Stimulated activated CD8-positive, alpha-beta memory T cell treated with anti-CD3 and anti-CD28 coated beads, Interleukin-15, amount 100 ng/mL, for 4 hours (primary cell): ENCODE measurements at places on chromosomes 1 and 21.

GRCh38 chr1:201324306-201324705, 41.0 kb downstream of the PKP1 start:
- no peak for DNase-seq

- no peak for DNase-seq
These were observed 149.3 kb upstream of the TNR start for GRCh38 chr1:175892686-175893085.

DNA sequence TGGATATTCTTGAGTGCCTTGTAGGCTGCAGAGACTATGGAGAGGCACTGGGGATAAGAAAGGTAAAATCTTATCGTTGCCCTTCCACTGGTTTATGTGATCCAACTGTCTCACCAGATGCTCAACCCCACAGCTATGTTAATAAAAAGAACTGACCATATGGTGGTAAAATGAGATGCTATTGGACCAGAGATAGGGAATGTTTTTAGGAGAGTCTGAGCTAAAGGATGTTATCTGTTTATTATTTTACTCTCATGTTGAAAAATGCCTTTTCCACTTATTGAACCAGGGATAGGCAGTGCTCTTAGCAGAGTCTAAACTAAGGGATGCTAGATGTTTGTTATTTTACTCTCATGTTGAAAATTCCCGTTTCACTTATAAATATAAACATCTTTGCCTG, 172.8 kb upstream of the GREM2 start:
- DNase-seq: no peak

- no peak for DNase-seq
These were observed 154.9 kb downstream of the CRB1 start for GRCh38 chr1:197422993-197423392.

DNA sequence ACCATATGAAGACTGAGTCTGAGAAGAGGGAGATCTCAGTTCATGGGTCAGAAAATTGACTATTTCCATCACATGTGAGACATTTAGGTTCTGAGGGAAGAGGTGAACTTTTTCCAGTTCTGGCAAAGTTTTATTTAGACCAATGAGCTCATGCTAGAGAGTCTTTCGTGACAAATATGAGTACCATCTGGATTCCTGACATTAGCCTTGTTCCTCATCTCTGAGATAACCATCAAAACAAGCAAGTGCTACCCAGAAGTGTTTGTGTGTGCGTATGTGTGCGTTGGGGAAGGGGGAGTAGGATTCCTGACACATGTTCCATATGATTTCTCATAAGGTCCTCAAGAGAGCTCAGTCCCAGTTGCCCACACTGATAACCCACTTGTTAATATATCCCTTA, 120.6 kb downstream of the FASLG start:
- DNase-seq: no peak

DNA sequence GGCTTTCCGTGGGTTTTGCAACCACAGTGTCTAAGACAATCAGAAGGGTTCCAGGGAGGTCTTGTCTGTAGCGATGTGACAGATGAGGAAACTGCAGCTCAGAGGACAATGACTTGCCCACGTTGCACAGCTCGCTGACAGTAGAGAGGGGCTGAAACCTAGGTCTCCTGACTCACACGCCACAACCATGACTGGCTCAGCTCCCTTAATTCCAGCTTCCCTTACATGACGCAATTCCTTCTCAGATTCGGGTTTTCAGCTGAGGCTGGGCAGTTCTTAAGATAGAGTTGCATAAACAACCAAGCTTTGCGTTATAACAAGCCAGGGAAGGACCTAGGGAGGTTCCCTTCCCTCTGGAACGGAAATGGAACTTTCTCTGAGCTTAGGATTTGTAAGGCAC, 36.3 kb downstream of the DHCR24 start:
- DNase-seq: no peak

DNA sequence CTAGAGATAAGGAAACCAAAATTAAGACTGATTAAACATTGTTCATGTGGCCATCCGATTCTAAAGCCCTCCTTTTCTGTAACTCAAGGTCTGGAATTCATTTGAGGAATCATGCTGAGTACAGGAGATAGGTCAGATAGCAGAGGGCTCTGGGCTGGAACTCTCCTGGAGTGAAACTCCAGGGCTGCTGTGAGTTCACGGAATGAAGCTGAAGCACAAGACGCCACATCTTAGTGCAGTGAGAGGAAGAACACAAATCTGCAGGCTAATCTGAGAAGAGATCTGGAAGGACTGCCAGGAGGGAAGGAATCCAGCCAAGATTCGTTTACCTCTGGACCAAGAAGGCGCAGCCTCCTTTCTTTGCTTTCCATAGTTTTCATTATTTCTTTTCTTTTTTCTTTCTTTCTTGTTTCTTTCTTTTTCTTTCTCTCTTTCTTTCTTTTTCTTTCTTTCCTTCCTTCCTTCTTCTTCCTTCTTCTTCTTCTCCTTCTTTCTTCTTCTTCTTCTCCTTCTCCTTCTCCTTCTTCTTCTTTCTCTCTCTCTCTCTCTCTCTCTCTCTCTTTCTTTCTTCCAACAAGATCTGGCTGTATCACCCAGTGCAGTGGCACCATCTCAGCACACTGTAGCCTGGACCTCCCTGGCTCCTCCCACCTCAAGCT, 74.8 kb upstream of the ATP1B1 start:
- no peak for DNase-seq

DNA sequence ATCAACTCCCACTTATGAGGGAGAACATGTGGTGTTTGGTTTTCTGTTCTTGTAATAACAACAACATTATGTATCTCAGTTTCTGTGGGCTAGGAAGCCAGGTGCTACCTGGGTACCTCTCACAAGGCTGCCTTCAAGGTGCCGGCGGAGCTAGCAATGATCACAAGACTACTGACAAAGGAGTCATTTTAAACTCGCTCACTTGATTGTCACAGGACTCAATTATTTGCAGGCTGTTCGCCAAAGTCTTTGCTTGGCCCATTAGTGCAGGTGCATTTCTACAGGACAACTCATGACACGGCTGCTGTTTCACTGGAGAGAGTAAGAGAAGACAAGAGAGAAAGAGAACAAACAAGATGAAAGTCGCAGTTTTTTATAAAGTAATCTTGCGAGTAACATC, 1237.4 kb upstream of the TMPRSS15 start:
- DNase-seq: no peak

DNA sequence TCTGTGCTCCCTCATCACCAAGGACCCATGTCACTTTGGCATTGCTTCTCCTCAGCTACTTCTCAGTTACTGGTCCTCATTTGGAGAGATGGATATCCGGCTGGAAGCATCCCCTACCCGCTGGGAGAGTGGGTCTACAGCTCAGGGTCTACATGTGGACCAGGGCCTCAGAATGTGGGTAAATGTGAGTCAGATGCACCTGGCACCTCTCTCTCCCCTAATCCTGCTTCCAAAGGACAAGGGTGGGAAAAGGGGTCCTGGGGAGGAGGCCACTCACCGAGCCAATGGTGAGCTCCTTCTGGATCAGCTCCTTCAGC, 908 bp downstream of the S100A6 start:
- no peak for DNase-seq

DNA sequence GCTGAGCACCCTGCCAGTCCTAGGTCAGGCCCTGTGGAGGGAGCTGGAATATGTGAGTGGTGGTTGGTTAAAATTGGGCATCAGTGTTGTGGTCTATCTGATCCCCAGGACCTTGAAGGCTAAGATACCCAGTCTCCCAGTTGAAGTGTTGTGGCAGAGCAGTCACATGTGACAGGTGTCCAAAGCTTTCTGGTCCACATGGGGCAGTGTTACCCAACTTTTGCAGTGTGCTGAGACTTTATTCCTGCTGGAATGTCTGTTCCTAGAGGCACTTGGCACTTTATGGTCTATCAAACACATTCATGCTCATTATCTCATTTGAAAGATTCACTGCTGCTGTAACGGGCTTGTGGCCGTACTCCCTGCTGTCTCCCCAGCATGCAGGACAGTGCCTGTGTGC, 21.0 kb upstream of the LORICRIN start:
- DNase-seq: no peak

- no peak for DNase-seq
These were observed 101.1 kb downstream of the CDC7 start for GRCh38 chr1:91601554-91602376.

DNA sequence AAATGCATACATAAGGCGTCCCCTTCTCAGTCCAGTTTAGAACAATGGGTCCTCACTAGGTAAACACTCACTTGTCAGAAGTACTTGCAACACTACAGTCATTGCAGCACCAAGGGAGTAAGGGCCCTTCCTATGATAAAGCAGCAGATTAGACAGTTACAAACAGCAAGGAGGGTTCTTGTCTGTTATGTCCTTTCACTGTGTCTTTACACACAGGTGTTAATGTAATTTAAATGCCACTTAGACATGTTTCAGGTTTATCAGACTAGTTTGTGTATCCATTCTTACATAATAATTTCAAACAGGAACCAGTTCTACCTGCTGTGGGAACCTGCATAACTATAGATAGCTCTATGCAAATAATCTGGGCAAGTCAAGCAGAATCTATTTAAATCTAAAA, 105.6 kb upstream of the USH2A start:
- DNase-seq: no peak

- no peak for DNase-seq
These were observed 29.8 kb downstream of the WDR3 start for GRCh38 chr1:117959364-117959763.

- DNase-seq: no peak
These were observed 278.0 kb downstream of the RGS7 start for GRCh38 chr1:241079047-241079446.

GRCh38 chr1:150210706-150211105, 25.2 kb downstream of the ANP32E start:
- no peak for DNase-seq

DNA sequence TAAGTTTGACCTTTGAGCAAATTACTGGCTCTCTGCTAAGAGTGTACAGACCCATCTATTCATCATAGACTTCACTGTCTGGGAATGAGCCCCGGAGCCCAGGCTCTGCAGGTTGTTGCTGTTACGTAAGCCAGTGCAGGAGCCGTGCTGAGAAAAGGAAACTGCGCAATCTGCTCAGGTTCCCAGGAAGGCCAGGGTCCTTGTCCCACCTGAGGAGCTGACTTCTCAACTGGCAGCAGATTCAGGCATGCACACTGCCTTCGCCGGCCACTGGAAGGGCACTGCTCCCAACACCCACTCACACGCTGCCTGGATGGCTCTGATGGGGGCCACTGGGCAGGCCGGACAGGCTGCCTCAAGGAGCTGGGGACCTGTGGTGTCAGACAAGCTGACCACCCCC, 19.5 kb downstream of the RCAN1 start:
- DNase-seq: no peak

- DNase-seq: no peak
These were observed 2.5 kb downstream of the LBR start for GRCh38 chr1:225425201-225425786.

GRCh38 chr21:45976701-45977311, 4.8 kb upstream of the COL6A1 start:
- DNase-seq: no peak

- DNase-seq: no peak
These were observed 16.2 kb upstream of the POFUT2 start for GRCh38 chr21:45303751-45304475.

- no peak for DNase-seq
These were observed 7.3 kb downstream of the KRTAP10-1 start for GRCh38 chr21:44532712-44533111.

GRCh38 chr1:47262787-47263413, 30.9 kb upstream of the TAL1 start:
- DNase-seq: no peak

DNA sequence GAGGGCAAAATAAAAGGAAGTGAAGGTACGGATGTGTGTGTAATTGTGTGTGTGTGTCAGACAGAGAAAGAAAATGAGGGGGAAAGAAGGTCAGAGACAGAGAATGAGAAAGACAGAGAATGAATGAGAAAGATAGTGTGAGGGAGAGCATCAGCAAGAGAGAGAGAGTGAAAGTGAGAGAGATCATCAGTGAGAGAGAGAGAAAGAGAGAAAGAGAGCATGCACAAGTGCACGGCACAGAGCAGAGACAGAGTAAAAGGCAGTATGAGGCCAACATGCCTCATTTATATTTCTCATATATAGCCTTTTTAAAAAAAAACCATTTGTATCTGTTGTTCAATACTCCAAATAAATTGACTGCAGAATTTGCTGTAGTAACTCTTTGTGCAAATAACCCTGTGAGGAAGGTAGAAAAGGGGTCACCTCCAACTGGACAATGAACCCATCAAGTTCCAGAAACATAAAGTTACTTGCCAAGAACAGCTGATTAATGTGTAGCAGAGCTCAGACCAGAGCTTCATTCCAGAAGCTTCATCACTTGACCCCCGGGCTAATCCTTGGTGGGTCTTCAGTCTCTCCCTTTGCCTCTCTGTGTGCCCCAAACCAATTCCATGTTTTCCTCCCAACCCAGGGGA, 1.2 kb downstream of the HSD3B2 start:
- DNase-seq: no peak

- no peak for DNase-seq
These were observed 3.6 kb downstream of the C1orf232 start for GRCh38 chr1:26164861-26165842.

- DNase-seq: no peak
These were observed 771 bp downstream of the ABCD3 start for GRCh38 chr1:94418664-94419655.

- no peak for DNase-seq
These were observed 85.1 kb upstream of the CSF3R start for GRCh38 chr1:36567601-36568341.

DNA sequence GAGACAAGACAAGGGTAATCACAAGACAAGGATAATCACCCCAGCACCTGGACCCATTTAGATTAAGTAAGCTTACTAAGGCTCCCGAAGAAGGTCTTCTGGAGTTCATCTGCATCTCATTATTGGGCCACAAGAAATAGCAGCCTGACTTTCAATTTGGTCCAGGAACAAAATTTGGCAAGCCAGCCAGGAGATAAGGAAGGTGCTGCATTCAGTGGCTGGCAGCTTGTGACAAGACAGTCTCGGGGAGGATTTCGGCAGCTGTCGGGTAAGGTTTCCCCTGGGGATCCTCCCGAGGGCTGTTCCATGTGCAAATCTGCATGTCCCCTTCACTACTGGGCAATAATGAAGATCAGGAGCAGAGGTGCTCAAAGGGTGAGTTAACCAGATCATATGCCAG, 195.2 kb downstream of the FCRL5 start:
- DNase-seq: no peak

- DNase-seq: no peak
These were observed 41.7 kb upstream of the RAB4A start for GRCh38 chr1:229229137-229229720.

DNA sequence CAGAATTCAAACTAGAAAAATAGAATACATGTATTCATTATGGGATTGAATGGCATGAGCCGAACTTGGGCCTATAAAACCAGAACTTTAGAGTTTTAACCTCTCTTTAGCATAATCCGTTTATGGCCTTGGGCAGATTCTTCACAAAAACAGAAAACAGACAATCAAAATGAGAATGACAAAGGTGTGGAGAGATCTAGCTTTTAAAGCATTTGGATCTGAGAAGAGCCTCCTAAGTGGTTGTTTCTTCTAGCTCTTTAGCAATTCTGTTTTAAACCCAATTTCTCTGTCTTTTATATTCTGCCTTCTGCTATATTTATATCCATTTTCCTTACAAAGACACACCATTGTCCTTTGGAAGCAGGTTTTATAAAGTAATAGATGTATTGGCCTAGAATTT, 160.2 kb downstream of the RPS6KC1 start:
- no peak for DNase-seq

GRCh38 chr1:116131866-116132605, 20.8 kb downstream of the MAB21L3 start:
- no peak for DNase-seq
